ENCODE measurements at places on chromosomes 6 and 20. TPM values are rescaled to one million over a fixed set of nuclear protein-coding genes. Genes with fewer than 3 reads are reported as not detected.
A peak's percentile ranks its signal among the peaks of the same experiment; 100 is the strongest.

DNA sequence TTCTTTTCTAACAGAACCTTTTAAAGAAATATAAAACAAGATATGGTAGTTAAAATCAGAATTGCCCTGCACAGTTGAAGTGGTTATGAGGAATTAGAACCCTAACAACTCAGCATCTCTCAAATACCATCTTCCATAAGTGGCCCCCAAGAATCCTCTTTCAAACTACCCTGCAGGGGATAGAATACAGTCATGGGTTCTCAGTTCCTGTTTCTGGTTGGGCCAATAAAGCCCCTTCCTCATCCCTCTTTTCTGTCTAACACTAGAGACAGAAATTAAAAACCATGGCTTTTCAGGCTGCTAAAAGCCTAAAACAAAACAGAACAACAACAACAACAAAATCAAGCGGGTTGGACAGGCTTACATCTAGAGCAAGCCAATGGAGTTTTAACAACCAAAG, 6.7 kb upstream of the LCA5 start:
- H3K4me1 ChIP-seq, result peaks cover 4% of the 10 kb centered on the region
- H3K4me3 ChIP-seq, result no peak overlapping the region
- H3K27me3 ChIP-seq, result no peaks in the 10 kb centered on the region
- no peaks in the 10 kb centered on the region for H3K36me3 ChIP-seq
- no peak for DNase-seq
- no peak overlapping the region for H3K27ac ChIP-seq

DNA sequence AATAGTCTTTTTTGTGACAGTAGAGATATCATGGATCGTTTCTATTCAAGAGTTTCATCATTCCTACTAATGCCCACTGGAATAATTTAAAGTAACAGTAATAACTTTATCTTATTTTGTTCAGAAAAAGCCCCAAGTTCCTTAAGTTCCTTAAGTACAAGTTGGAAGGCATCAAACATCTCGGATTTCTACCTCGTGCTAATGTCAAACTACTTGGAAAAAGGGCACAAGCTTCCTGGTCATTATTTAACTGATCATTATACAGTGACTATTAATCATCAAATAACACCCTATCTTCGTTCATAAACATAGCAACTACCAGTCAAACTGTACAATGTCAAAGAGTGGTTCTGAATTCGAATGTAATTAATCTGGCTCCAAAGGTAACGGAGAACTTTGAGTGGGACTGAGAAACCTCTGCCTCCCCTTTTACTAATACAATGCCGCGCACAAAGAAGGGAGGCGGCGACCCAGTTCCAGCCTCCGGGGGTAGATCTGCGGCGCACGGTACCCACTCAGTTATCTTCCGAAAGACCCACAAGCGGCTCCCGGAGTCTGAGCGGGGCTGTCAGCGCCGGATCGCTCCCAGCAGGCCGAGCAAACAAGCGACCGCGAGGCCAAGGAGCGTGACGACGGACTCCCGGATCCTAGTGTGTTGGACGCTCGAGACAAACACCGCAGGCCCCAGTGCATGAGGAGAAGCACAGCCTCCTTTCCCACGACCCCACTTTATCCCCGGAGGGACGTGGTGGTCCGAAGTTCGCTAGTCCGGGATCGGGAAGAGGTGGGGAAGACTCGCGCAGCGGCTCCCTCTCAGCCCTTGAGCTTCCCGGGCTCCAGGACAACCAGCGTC, 716 bp downstream of the SHPRH start:
- no peaks in the 10 kb centered on the region for H3K27me3 ChIP-seq
- H3K27ac ChIP-seq, result peak overlapping the region; percentile 90
- H3K36me3 ChIP-seq, result no peaks in the 10 kb centered on the region
- peak overlapping the region; percentile 94 for H3K4me3 ChIP-seq
- peaks cover 3% of the 10 kb centered on the region for H3K4me1 ChIP-seq

DNA sequence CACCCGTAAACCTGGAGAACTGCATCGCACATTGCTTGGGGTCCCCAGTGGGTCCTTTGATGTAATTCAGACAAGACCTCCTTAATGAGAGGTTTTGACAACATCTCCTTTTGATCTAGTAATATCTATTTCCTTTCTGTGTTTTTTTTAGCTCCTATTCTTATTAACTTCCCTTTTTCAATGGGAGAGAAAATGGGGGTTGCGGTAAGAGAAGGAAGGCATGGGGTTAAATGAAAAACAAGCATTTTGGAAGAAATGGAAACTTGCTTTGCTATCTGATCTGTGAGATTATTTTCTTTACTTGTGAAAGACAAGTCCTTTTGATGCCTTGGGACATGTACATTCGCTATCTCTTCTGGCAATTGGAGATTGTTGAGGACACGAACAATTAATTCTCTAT, 418.6 kb upstream of the MAN1A1 start:
- no peak overlapping the region for H3K27ac ChIP-seq
- H3K36me3 ChIP-seq, result no peaks in the 10 kb centered on the region
- H3K4me1 ChIP-seq, result no peaks in the 10 kb centered on the region
- no peak overlapping the region for H3K4me3 ChIP-seq

GRCh38 chr6:9532621-9533557, 882.0 kb downstream of the TFAP2A start:
- H3K27me3 ChIP-seq, result no peaks in the 10 kb centered on the region
- no peaks in the 10 kb centered on the region for H3K36me3 ChIP-seq
- no peak for DNase-seq

DUSP15 gene
- 1.0 TPM for total RNA-seq

GRCh38 chr6:12386816-12387215, 96.7 kb downstream of the EDN1 start:
- H3K36me3 ChIP-seq, result no peaks in the 10 kb centered on the region
- no peak overlapping the region for H3K4me3 ChIP-seq
- no peak for DNase-seq
- H3K4me1 ChIP-seq, result no peaks in the 10 kb centered on the region
- no peaks in the 10 kb centered on the region for H3K27me3 ChIP-seq

DNA sequence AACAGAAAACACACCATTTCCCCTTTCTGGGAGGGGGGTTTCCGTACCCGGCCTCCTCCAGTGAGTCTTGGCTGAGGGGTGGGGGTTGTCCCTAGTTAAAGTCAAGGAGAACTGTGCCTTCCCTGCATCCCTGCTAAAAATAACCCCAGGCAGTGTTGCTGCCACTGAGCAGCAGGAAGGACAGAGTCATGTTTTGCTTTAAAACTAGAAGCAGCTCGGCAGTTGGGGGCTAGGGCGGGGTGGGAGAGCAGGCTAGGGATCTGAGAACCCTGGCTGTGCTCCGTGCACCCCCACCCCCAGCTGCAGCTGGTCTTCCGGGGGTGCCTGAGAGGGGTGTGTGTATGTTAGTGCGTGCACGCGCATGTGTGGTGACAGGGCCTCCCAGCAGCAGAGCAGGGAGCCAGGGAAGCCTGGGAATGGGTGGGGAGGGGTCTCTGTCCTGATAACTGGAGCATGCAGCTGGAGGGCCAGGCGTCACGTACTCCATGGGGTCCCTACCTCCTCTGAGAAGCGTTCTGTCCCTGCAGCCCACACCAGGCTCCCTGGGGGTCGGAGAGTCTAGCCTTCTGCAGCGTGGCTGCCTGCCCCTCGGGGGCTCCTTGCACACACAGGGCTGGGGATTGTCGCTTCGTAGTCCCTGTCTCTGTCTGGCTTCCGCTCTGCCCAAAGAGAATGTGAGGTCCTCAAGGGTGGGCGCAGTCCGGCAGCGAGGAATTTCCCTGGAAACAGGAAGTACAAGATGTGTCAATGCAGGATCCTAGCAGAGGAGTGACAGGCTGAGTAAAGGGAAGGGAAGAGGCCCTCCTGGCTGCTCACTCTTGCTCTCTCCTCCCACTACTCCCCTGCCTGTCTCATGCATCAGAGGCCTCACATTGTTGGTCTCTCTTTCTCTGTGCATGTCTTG, 16.8 kb upstream of the ARMC12 start:
- peaks cover 19% of the 10 kb centered on the region for H3K4me1 ChIP-seq
- DNase-seq, result peak; percentile 69
- H3K4me3 ChIP-seq, result no peak overlapping the region
- H3K36me3 ChIP-seq, result no peaks in the 10 kb centered on the region
- 0 out of 2 replicates have a peak, but pooled peaks cover 3% of the 10 kb centered on the region for H3K27me3 ChIP-seq
- H3K27ac ChIP-seq, result no peak overlapping the region

SNAP25 gene
- total RNA-seq, result 0.69 TPM

GRCh38 chr6:113623129-113623528, 234.0 kb upstream of the MARCKS start:
- no peaks in the 10 kb centered on the region for H3K36me3 ChIP-seq
- H3K27ac ChIP-seq, result no peak overlapping the region
- no peaks in the 10 kb centered on the region for H3K27me3 ChIP-seq
- H3K4me3 ChIP-seq, result no peak overlapping the region
- H3K4me1 ChIP-seq, result no peaks in the 10 kb centered on the region
